ENCODE measurements at places on chromosomes 2 and 18.

- no peak for DNase-seq
These were observed 524.0 kb downstream of the LRRTM4 start for GRCh38 chr2:76998152-76998551.

DNA sequence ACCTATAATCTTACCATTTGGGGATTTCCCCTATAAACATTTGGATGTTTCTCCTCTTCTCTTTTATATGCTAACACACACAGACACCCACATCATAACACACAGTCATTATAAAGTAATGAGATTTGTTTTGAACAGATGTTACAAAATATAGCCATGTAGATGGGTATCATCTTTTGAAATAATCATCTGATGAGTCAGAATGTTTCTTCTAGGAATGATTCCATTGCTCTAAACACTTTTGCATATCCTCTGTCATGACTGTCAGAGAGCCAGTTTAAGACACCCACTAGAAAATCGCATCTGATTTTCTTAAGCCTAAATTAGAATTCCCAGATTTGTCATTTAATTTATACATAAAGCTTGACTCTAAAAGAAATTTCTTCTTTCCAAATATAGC lies 442.6 kb downstream of the CMPK2 start:
- DNase-seq = no peak

GRCh38 chr2:201668402-201668910 lies 25.2 kb upstream of the TMEM237 start:
- DNase-seq = no peak

DNA sequence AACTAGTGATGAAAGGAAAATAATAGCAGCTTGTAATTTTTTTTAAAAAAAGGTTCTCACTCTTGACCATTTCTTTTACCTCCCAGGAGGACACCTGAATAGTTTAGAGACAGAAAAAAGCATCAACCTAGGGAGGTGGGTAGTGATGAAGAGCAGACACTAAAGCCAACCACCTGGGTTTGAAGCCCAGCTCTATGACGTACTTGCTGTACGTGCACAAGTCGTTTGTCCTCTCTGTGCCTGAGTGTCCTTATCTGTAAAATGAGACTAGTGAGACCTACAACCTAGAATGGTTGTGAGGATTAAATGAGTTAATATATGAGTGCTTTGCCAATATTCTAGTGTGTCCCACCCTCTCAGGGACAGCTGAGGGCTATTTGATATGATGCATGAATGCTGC lies 5.8 kb downstream of the SLC1A4 start:
- DNase-seq = no peak

GRCh38 chr2:150856596-150857281 lies 369.3 kb upstream of the RND3 start:
- DNase-seq = no peak

DNA sequence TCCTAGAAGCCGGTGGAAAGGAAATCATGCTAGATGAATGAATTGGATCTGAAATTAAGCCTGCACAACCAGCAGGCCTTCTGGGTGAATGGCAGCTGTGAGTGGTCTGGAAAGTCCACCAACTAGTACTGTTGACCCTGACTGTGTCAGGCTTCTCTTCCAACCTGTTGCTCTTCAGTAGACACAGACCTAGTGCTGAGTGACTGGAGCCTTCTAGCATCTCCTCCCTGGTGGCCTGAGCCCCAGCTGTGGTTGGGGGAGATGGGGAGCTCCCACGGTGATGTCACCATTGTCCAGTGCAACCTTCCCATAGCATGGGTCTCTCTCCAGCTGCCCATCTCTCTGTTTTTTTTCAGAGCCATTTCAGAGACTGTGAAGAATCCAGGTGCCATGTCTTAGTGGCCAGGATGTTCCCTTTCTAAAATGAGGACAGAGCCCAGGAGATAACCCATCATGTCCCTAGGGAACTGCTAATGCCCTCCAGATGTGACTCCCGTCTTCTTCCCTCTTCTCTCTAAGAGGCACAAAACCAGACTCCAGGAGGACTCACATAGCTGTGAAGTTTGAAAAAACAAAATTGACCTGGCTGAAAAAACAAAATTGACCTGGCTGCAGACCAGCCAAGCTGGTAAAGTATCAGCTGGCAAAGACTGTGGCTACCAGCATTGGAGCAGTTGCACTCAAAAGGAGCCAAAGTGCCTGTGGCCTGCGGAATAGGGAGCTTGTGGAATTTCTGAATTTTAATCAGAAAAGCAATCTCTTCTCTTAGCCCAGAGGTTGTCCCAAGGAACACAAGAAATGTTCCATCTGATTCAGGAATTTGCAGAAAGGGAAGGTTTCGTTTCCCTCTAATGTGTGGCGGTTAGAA lies 67.4 kb upstream of the RPL31 start:
- no peak for DNase-seq

DNA sequence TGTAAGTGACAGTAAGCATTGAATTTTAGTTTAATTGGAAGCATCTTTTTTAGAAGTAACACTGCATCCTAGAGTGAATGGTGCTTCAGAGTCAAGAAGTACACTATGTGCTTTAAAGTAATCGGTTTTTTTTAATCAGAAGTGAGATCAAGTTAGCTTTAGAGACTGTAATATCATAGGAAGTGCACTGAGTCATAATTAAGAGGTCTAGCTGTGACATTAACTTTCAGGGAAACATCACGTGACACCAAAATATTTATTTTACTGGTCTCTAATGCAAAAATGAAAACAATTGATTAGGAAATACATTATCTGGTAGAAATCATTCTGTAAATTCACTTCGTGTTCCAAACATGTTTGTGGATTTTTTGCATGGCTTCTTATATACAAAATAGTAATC lies 55.3 kb upstream of the KYNU start:
- no peak for DNase-seq

DNA sequence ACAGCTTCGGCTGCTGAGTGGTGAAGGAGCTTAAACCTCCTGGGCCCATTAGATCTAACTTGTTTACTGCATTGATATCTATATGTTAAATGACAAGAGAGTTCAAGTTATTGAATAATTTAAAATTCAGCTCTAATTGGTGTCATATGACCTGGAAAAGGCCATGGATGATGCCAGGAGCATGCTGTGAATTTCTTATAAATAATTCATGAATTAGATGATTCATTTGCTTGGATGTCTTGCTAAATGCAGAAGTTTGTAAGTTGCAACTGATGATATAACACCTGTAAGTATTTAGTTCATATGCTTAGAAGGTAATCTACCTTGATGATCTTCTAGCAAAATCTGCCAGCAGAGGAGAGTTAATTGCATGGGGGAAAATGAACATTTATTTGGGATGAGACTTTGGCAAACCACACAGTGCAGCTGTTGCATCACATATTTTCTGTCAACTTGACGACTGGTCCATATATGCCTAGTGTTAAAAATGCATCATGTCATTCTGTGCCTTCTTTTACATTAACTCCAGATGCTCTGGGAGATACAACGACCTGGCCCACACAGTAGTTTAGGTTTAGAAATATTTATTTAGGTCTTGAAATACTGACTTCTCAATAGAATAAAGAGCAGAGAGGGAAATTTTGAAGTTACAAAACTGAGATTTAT lies 226.3 kb downstream of the KIAA1328 start:
- no peak for DNase-seq

DNA sequence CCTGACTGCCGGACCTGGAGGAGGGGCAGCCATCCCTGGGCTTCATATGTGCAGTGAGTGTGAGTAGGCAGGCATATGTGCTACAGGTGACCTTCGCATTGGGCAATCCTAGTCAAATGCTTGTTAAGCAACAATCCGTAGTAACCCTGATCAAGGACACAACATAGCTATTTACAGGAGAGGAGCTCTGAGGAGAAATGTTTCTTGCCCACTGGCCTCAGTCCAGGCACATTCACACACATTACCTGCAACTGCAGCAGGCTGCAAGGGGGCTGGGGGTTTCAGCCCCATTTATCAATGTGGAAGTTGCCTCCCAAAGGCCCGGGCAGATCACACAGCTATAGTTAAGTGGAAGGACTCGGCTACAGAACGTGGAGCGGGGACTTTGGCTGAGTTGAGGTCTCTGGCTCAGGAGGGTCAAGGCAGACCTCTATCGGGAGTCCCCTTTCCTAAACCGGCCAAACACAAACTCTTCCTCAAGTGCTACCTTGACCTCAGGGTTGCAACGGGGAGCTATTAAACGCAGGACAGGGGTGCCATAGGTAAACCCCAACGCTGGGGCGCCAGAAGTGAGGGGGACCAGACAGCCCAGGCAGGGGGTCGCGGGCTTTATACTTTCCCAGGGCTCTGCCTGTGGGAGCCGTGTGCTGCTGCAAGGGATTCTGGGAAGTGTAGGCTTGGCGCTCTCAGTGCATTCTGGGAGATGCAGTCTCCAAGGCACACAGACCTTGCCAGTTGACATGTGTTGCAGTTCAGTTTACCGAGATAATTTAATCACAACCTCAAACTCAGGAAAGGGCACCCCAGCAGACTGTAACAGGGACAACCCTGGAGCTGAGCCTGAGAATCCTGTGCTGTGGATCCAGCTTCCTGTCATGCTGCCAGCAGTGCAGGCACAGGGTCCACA lies 9.4 kb downstream of the KHK start:
- DNase-seq = peak; percentile 84

DNA sequence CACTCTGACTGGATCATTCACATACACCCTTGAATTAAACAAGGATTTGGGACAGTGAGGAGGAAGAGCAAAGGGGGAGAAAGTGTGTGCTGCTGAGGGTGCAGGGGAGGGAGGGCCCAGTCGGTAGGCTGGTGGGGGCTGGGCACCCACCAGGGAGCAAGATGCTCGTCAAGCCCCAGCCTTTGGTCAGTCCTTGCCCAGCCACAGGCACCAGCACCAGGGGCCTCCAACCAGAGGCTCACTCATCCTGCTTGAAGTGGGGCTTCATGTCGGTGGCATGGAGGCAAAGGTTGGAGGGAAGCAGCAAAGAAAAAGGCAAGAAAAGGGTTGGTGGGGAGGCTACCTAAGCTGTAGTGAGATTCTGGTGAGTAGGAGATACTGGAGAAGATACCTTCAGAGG lies 21.9 kb downstream of the CDC42EP3 start:
- DNase-seq = no peak

DNA sequence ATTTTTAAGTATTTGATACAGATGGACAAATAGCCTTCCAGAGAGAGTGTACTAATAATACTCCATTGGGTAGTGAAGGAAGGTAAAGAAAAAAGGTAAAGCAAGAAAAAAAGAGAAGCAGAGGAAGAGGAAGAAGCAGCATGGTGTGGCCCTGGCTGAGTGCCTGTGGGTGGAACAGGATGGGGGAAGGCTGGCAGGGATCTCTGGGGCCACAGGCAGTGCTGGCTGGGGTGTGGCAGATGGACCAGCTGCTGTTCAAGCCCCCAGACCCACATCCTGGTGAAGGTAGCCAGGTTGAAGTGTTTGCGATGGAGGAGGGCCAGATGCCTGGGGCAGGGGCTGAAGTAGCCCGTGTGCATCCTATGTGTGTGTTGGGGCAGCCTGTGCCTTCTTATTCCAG lies 79.0 kb downstream of the DYSF start:
- DNase-seq = no peak

DNA sequence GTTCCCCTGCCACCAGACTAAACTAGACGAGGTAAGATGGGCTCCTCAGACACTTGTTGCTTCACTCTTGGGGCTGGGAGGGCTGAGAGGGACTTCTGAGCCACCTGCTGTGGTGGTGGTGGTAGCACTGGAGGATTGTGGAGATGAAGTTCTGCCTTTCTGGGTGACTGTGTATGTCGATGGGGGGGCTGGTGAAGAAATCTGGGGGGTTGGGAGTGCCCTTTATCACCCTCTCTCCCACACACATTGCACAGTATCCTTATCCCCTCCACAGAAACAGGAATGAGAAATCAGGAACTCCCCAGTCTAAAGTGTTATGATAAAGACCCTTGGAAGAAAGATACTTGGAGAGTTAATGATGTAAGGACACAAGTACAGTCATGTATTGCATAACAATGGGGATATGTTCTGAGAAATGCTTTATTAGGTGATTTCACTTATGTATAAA lies 38.5 kb downstream of the HK2 start:
- DNase-seq = no peak

DNA sequence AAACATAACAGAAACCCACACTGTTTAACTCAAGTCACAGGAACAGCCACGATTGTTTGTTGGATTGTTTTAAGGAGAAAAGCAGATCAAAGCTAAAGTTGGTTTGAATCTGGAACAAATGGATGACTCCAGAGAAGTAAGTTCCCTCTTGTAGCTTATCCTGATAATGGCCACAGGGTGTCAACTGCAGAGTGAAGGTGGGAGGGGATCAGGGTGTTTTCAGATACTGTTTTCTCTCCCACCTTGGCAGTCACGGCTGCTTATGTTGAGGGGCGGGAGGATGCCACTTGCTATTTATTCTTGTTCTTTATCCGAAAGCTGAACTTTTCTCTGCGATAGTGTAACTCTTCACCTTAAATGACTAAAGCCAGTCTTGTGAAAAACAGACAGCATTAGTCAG lies 36.5 kb upstream of the INPP4A start:
- DNase-seq = no peak

- DNase-seq = no peak
These were observed 2.1 kb upstream of the PUM2 start for GRCh38 chr2:20352581-20353216.

GRCh38 chr2:70070542-70071268 lies 16.6 kb upstream of the PCBP1 start:
- peak; percentile 85 for DNase-seq

DNA sequence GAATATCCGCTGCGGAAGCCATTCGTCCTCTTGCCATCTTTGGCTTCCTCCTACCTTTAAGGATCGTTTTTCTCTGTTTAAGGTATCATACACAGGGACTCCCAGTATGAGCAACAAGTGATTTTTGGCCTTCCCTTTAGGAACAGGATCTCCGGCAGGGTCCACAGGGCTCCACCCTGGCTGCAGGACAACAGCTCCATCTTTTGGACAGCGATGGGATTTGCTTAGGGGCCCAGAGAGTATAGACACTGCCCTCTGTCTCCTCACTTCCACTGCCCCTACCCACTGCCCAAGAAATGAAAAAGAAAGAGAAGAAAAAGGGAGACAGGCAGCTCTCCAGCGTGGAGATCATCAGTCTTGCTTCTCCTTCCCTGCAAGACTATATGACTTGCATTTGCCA lies 224.5 kb downstream of the UXS1 start:
- DNase-seq = peak; percentile 67

- DNase-seq = no peak
These were observed 47.2 kb downstream of the DOK6 start for GRCh38 chr18:69447886-69448285.

DNA sequence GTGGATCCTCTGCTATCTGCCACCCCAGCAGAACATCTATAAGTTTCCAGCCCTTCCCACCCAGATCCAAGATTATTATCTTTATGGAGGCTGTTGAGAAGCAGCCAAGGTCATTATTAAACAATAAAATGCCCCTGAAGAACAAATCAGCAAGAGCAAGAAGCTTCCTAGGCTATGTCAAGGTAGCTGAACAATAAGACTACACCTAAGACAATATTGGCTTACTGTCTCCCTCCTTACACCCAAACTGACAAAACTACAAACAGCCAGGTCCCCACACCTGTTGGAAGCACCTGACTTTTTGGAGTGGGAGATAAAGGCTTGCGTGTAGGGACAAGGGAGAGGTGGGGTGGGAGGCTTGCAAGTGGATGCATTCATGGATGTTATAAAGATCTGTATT lies 128.5 kb downstream of the SPTBN1 start:
- no peak for DNase-seq

GRCh38 chr2:240554767-240555493 lies 2.9 kb downstream of the ANKMY1 start:
- DNase-seq = no peak

Data from D341Med (cell line).